ENCODE measurements at places on chromosomes 5 and 9.

DNA sequence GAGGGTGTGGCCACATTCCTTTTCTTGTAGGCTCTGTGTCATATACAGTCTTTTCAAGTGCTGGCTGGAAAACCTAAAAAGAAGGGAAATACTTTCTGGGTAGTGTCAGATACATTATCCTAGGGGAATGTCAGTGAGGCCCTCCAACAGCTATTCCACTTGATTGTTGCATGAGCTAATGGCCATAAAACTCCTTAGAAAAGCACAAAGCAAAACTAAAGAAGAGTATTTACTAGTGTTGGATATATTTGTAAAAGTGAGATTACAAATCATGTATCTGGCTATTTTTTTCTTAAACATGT lies 829 bp downstream of the ANXA1 start:
- DNase-seq = no peak

- DNase-seq = no peak
Observed at GRCh38 chr5:21219966-21220365, 1232.0 kb upstream of the CDH18 start.

- DNase-seq = no peak
Observed at GRCh38 chr9:107360098-107360497, 77.0 kb downstream of the RAD23B start.

DNA sequence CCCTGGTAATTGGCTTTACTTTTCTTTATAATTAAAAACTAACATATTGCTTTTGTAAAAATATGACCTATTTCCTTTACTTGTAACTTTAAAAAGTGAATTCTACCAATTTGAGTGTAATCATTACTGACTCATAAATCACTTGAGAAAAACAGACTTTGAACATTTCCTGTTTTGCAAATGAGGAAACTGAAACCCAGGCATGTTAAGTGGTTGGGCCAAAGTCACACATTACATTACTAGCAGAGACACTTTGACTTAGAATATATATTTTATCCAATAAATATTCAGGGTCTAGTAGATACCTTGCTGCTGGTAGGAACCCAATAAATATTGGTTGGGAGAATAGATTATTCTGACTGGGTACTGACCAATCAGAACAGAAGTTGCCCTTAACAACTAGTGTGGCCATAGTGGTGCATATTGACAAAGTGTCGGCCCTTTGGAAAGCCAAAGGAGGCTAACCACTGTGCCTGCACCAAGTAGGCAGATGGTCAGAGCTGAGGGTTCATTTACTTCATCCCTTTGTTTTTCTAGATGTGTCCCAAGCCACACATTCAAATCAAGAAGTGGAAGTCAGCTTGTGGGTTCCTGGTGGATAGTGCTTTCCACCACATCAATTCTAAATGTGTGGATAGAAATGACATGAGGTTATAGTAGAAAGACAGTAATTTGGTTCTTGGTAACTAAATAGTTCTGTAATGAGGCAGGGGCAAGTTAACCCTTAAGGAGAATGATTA lies 365.1 kb upstream of the RIOK2 start:
- DNase-seq = no peak

GRCh38 chr5:100861148-100861547 lies 41.9 kb downstream of the ST8SIA4 start:
- no peak for DNase-seq

DNA sequence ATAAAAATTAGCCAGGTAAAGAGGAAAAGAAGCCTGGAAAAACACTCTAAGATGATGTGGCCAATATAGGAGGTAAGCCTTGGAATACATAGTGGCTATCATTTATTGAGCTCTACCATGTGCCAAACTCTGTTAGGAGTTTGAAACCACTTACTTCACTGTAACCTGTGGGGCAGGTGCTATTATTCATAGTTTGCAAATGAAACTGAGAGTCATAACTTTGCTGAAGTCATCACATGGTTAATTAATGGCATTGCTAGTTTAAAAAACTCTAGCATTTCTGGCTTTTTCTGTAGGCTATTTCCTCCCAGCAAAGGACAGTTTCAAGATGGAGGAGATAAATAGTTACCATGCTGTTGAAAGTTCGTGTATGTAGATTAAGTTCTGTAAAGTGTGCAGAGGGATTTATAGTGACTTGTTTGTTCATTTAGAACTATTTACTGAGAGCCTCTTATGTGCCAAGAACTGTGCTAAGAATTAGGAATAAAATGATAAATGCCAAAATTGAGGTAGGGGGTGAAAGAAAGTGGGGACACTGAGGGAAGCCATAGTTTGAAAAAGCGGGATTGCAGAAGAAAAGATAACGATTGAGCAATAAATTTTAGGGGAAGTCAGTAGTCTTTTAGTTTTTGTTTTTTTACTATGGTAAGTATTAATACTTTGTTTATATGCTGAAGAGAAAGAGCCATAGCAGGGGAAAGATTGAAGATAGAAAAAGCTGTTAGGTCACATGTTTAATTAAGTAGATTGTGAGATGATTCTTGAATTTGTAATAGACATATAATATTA lies 57.2 kb downstream of the WDR70 start:
- no peak for DNase-seq
